Urothelium cell line (cell line): ENCODE measurements at places on chromosomes 16 and 17.

DNA sequence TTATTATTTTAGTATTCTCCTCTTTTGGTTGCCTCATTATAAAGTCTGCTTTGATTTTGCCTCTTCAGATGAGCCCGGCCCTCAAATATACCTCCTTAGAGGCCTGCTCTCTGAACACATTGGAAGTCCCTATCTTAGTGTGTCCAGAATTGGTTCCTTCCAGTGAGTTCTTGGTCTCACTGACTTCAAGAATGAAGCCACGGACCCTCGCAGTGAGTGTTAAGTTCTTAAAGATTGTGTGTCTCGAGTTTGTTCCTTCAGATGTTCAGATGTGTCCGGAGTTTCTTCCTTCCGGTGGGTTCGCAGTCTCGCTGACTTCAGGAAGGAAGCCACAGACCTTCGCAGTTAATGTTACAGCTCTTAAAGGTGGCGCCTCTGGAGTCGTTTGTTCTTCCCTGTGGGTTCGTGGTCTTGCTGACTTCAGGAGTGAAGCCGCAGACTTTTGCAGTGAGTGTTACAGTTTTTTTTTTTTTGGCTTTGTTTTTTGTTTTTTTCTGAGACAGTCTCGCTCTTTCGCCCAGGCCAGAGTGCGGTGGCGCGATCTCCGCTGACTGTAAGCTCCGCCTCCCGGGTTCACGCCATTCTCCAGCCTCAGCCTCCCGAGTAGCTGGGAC lies 45.8 kb upstream of the NOS2 start:
- no peak for DNase-seq

DNA sequence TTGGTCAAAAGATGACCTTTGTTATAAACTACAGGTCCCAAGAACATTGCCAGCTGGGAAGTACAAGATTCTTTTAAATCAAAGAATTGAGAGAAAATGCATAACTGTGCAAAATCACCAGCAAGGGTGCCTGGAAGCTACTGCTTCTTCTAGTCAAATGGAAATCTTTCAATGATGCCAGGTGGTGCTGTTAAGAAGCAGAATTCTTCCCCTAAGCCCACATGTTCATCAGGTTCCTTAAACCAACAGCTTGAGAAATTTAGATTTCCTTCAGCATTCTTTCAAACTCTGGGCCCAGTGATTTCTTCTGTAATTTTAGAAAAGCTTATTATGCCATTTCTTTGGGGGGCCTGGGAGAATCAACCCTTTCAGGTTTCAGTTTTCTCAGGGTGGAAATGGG lies 207.8 kb upstream of the WSCD1 start:
- DNase-seq: no peak

DNA sequence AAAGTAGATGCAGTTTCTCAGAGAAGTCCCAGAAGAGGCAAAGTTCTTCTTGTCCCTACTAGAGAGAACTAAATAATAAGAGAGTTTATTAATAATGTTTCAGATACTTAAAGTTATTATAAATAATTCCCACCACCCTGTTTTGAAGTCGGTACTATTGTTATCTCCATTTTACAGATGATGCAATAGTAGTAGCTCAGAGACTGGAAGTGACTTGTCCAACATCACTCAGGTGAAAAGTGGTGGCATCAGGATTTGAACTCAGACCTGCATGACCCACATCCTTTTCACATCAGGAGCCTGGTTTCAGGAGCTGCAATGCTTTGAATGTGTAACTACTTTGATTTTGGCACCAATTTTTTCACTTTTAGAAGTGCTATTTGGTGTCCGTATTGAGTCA lies 52.7 kb downstream of the GPR139 start:
- no peak for DNase-seq

DNA sequence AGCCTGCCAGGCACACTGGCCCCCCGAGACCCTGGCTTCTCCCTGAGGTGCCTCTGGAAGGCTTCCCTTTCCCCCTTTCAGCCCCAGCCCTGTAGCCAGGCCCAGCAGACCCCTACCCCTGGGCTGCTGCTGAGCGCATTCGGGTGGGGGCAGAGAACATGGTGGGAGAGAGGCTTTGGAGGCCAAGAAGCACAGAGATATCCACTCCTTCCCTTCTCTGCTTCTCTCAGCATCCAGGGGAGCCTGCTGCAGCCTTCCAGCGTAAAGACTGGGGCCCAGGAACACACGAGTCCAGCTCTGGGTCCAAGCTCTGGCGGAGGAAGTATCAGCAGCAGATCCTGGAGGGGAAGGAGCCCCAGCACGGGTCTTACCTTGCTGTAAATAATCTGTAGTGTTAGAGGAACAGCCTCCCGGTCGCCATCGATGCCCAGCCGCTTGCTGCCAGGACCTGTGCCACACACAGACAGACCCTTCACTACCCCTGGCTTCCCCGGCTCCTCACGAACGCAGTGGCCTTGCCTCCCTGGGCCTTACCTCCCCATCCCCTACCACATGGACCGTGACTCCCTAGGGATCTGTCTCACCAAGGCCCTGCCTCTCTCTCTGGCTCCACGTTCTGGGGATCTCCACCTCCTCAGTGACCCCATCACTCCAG lies 17.0 kb upstream of the PIK3R6 start:
- no peak for DNase-seq

GRCh38 chr17:77741109-77741508 lies 217.4 kb upstream of the TNRC6C start:
- DNase-seq: no peak
